ENCODE measurements at places on chromosomes 2 and 18.

DNA sequence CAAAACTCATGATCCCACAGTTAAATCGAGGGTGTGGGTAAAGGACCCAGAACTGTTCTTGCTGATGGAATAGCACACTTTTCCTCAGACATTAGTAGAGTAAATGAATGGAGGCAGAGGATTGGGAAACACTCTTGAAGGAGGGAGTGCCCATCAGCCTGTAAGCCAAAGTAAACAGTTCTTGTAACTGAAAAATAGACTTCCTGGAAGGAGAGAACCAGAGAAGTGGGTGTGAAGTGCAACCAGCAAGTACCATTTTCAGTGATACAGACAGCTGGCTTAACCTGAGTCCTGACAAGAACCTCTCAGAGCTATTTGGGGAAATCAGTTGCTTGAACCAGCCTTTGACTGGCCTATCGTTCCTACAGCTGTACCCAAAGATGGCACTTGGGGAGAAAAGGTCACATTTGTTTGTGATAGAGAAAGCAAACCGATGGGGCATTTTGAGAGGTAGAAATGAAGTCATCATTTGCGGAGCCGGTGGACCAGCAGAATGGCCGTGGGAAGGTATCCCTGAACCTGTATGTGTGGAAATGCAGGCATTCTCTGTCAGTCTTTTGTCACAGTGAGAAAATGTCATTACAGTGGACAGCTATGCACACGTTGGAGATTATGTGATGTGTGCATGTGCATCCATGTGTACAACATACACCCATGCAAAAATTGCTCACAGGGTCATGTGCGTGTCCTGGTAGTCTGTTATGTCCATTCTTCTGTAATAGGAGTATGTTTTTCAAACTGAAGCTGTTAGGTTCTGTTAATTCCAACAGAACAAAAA, 17.8 kb downstream of the CRIM1 start:
- no peak for DNase-seq

- DNase-seq, result no peak
These were observed 132.7 kb downstream of the CTIF start for GRCh38 chr18:48671561-48671945.

DNA sequence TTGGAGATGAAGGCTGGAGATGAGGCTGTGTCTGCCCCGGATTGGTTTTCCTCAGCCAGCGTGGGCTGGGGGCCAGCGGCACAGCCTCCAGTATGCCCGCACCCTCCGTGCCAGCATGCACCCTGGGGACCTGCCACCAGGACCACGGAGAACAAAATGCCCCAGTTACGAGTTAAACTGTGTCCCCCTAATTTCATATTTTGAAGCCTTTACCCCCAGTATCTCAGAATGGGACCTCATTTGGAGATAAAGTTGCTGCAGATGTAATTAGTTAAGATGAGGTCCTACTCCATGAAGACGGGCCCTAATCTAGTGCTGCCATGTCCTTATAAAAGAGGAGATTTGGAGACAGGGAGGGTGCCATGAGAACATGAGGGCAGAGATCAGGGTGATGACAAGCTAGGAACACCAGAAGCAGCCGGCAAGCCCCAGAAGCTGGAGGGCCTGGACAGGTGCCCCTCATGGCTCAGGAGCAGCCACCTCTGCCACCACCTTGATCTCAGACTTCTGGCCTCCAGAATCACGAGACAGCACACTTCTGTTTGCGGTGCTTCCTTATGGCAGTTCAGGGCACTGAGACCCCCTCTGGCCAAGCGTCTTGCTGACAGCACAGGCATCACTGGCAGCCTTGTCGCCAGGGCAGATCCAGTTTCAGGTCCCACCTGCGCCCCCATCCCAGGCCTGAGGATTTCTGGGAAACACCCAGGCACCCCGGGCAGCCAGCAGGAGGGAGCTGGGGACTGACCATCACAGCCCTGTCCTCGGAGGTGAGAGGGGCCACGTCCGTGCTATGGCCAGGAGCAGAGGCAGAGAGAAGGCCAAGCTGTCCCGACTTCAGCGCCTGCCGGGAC, 29.4 kb downstream of the KIF1A start:
- no peak for DNase-seq

DNA sequence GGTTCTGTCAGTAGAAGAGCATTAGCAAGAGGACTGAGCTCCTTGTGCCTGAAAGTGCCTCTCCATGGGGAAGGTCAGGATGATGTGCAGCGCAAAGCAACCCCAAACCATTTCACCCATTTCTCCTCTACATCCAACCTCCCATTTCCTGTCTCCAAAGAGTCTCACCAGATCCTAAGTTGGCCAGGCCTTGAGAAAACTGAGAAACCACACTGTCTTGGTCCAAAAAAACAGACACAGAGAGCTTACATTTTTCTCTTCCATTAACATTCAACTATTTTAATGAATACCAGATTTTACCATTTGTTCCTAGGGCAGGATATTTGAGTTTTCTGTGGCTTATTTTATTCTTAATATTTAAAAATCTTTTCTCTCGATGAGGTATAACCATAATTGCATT, 195.0 kb downstream of the EPHA4 start:
- DNase-seq, result no peak

GRCh38 chr2:23385351-23385747, 370 bp downstream of the KLHL29 start:
- peak; percentile 26 for DNase-seq

DNA sequence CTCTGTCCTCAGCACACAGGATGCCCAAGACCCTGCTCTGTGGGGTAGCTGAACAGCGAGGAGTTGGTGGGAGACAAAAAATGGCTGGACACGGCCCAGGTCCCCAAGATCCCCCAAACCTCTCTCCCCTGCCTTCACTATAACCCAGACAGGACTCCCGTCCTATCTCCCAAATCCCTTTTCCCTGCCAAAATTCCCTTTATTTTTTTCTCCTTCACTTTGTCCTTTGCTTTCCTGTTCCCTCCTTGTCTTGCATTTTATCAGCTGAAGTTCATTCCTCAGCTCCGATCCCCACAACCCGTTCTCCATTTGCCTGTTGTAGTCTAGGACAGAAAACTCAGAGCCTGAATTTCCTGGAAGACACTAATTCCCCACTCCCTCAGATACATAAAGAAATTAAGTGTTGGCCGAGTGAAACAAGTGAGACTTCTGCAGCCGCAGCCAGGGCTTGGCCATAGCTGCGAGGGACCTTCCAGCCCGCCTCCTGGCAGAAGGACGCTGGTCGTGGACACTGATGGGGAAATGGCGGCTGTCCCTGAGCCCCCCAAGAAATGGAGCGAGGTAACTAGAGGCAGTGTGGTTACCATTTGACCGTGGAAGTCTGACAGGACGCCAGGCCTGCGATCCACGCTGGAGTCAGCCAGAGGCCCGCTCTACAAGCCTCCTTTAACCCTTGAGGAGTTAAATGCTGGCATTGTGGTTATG, 173.6 kb downstream of the BCL2 start:
- DNase-seq, result no peak

GRCh38 chr2:168705534-168706470, 96.6 kb upstream of the NOSTRIN start:
- peak; percentile 21 for DNase-seq

DNA sequence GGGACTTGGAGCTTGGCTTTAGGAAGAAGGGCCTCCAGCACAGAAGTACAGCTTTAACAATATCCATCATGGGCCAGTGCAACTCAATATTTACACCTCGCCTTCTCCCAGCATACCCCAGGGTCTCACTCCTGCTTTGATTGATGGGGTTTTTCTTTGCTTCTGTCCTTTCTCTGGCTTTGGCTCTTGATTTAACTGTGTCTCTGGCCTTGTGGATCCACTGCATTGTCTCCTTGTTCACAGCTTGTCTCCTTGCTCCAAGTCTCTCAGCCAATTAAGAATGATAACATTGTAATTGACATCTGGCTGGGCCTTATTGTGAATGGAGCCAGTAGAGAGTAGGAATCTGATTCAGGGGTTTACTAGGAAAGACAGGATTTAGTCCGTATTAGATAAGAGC, 1019.5 kb downstream of the TMEM182 start:
- DNase-seq, result no peak

DNA sequence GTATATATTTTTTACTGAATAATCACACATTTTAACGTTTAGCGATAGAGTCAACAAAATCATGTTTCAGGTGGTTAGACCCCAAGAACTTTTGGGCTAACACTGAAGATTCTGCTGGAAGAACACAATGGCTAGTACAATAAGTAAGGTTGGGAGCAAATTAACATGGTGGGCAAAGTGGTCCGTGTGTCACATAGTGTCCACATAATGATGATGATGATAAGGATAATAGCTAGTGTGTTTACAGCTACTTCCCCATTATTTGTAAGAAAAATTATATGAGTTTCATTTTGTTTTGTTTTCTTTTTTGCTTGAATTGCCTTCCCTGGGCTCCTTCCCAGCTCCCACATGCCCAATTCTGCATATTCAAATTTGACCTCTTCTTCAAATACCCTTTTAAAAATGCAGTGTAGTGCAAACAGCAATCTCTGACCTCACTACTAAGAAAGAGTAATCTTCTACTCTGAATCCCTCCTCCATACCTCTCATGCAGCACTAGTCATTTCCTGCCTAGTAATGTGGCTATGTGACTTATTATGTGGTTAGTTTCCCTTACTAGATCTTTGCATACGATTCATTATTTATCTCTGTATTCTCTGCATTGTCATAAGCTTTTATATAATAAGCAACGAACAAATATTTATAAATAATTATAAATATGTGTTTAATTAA, 16.9 kb upstream of the VPS54 start:
- DNase-seq, result no peak

DNA sequence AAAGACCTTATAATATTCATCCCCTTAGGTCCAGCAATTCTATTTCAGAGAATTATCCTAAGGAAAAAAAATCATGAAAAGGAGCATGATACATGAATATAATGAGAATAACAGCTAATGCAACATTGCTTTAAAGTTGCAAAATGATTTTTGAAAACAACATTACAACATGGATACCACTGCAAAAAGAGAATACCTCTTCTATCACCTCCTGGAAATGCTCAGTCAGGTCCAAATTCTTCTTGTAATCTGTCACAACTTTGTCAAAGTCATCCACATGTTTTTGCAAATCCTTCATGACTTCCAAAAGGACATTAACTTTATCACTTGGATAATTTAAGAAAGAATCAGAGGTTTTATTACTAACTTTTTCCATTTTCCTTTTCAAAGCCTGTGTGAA, 47.9 kb upstream of the TTN start:
- DNase-seq, result no peak

All from CD4-positive, alpha-beta T cell (primary cell).